Left cardiac atrium (tissue), 4 donors: ENCODE measurements at places on chromosomes 11 and 22. TPM values are rescaled to one million over a fixed set of nuclear protein-coding genes. Genes with fewer than 3 reads are reported as not detected.

OR52A1 gene
- total RNA-seq, result not detected

MUC5AC gene
- not detected for total RNA-seq

OR2AG2 gene
- total RNA-seq, result 0.15 TPM

LARGE2 gene
- 0.32 TPM for total RNA-seq

KRTAP5-7 gene
- total RNA-seq, result not detected

GNAZ gene
- 2.6 TPM for total RNA-seq

CNTF gene
- 1.5 TPM for total RNA-seq

GRCh38 chr11:34644669-34645406 is 23.9 kb downstream of the EHF start:
- DNase-seq, result no peak

- peak; percentile 77 for DNase-seq
Observed at GRCh38 chr11:2151500-2152257, 9.3 kb downstream of the INS start.

DNA sequence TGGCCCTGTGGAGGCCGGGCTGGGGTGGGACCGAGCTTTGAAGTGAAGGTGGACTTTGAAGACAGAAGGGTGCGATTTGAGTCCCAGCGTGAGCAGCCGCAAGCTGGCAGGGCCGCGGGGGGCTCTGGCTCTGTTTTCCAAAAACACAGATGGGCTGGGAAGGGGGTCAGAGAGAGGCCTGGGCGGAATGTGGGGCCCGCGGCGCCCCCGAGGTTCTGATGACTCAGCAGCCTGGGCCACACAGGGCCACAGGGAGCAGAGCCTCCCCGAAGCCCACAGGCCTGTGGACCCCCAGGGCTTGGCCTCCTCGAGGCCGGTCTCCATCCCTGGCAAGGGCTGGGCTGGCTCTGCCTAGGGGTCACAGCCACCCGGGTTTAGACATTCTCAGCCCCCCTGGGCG is 6.1 kb downstream of the INS start:
- no peak for DNase-seq

DNA sequence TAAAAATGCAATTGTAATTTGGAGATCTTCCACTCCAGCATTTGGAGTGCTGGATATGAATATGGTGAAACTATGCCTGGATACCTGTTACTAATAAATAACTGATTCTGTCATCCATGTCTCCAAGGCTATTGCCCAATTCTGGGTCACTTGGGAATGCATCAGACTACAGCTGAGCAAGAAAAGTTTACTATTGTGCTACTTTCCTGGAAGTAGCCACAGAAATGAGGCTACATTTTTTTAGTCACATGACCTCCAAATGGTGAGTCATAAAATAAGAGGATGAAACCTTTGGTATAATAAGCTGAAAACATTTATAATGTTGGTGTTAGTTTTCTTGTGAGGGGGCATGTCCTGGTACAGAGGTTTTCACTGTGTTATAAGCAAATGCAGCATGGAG is 44.4 kb downstream of the DCDC1 start:
- no peak for DNase-seq

DNA sequence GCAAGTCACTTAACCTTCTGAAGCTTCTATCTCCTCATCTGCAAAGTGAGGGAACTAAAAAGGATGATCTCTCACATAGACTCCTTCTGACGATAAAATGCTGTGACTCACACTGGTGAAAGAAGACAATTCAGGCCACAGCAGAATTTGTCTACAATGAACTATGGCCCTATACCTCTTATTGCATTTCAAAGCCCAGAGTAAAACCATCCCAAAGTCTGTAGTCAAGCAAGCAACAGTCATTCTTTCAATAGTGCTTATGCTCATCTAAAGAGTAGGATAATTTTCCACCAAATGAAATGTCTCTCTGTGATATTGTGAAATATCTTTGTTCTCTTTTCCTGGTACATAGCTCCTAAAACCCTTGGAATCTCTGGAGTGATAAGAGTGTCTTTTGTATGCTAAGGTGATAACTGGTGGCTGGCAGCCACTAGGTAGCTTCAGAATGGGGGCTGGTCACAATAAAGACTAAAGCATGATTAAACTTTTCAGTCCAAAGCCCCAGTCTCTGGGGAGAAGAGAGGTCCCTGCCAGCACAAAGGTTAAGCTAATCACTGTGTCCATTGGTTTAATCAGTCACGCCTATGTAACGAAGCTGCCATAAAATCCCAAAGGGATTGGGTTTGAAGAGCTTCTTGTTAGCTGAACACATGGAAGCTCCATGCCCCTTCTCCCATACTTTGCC is 30.8 kb downstream of the SYTL2 start:
- DNase-seq, result no peak

DNA sequence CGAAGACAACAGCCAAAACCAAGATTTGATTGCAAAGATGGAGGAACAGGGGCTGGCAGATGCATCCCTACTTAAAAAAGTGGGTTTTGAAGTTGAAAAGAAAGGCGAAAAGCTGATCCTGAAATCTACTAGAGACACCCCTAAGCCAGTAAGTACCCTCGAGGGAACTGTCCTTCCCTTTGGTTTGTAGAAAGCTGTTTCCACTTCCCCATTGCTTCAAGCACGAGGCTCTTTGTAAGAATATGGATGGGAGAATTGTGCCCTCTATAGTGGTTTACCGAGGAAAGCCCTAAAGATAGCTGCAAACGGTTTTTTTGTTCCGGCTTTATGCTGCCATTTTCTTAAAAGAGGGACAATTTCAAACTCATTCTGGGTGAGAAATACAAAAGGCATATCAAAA is 133.9 kb downstream of the WNT7B start:
- no peak for DNase-seq

- DNase-seq, result no peak
Observed at GRCh38 chr11:27869701-27870100, 169.4 kb upstream of the BDNF start.

DNA sequence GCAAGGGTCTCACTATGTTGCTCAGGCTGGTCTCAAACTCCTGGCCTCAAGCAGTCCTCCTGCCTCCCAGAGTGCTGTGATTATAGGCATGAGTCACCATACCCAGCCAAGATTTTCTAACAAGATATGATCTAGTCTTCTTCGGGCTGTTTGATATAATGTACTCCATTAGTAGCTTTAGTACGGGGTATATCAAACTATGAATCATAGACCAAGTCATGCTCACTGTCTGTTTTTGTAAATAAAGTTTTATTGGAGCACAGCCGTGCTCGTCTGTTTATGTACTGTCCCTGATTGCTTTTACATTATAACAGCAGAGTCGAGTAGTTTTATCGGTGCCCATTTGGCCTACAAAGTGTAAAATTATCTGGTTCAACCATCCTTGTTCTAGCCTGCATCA is 43.9 kb upstream of the GRIK4 start:
- no peak for DNase-seq

GRCh38 chr22:26339755-26340154 is 89.3 kb upstream of the ASPHD2 start:
- DNase-seq, result no peak

GRCh38 chr22:43923191-43923590 is 414 bp upstream of the PNPLA3 start:
- DNase-seq, result no peak

DNA sequence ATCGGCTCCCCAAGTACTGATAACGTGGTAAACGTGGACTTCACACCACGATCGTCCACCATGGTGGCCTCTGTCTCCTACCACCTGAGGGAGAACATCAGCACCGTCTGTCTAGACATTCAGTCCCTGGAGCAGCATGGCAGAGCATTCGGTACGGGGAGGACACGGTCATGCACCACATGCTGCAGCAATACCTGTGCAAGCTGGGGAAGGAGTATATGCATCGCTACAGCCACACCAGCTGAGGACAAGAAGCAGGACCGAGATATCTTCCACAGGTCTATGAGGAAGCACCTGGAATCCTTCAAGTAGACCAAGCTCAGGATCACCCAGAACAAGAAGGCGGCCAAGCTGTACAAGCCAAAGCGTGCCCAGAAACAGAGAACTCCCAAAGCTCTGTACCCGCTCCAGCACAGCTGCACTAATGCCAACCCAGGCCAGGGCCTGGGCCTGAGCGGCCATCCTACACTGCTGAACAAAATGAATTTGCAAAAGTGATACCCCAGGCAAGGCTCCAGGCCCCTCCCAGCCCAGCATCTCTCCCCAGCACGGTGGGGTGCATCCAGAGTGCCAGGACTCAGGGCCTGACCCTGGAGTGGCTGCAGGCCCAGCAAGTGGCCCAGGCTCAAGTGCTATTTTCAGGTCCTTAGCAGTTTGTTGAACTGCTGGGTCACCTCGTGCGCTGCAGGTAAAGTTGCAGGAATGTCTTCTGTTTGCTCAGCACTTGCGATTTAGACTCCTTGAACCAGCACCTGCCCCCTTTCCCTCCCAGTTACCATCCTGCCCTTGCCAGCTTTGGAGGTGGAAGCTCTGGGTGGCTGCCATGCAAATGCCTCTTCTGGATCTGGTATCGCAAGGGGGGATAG is 119.3 kb upstream of the SERPIND1 start:
- no peak for DNase-seq

DNA sequence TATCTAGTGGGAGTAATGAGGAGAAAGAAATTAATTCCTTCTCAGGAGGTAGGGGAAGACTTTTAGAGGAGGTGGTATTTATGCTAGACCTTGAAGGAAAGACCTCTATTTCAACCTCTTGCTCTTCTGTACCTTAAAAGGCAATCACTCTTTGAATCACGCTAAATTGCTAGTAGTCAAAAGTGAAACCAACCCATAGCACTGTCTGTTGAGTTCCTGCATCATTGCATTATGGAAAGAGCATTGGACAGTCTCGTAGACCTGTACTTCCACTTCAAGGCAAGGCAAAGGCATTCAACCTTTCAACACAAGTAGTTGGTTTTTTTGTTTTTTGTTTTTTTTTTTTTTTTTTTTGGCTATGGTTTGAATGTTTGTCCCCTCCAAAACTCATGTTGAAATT is 770.4 kb downstream of the ETS1 start:
- DNase-seq, result no peak

DNA sequence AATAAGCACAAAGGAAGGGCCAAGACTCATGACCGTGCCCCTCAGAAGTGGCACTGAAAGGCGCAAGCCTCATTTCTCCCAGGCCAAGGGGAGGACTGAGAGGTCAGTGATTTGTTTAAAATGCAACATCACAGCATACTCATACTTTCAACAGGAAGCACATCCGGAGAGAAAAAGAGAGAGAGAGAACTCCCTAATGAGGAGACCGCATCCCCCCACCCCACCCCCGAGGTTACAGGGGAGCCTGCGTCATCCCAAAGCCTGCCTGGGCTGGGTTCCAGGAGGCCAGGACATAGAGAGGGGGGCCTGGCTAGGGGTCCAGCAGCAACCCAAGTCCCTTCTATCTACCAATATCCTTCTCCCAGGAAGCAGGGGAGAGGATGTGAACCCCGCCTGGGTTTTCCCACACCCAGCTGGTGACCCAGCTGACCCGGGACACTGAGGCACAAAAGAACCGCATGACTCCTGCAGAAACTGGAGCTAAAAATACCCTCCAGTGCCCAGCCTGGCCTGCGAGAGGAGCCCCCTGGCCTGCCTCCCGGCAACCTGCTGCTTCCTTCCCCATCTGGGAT is 3.8 kb downstream of the CSNK1E start:
- DNase-seq, result peak; percentile 85

GRCh38 chr11:116771935-116772334 is 852 bp downstream of the BUD13 start:
- no peak for DNase-seq

- DNase-seq, result no peak
Observed at GRCh38 chr11:10118865-10119264, 175.2 kb downstream of the SBF2 start.

GRCh38 chr11:129460714-129461113 is 85.1 kb downstream of the BARX2 start:
- no peak for DNase-seq

DNA sequence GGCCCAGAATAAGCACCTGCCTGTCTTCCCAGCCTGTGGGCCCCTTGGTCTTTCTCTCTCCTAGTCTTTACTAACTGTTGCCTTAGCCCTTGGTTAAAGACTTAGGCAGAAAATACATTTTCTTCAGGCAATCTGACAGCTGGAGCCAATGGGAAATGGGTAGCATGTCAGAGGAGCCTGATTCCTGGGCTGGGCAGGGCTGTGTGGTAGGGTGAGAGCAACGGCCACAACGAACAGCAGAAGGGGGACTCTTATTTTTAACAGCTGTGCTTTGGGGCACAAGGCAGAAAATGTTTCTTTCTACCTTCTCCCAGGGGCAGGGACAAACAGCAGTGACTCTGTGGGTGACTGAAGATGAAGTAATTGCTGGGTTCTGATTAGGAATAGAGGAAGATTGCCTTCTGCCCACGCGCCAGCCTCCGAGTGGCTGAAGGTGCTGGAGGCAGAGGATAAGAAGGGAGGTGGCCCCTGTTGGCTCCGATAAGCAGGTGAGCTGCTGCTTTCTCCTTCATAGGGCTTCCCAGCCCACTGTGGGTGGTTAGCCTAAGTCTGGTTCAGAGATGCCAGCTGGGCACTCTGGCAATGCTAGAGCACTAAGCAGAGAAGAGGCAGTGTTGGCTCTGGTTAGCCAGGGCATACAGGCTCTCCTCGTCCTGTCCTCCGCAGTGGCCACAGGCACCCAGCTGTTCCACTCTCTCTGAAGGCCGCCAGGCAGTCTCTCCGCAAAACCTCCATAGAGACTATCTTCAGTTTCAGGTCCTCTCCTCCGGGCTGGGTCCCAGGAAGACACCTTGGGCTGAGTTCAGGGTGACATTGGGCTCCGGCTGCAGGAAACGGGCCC is 1.5 kb downstream of the YPEL4 start:
- DNase-seq, result no peak

GRCh38 chr11:12414611-12415010 is 37.2 kb downstream of the PARVA start:
- no peak for DNase-seq

DNA sequence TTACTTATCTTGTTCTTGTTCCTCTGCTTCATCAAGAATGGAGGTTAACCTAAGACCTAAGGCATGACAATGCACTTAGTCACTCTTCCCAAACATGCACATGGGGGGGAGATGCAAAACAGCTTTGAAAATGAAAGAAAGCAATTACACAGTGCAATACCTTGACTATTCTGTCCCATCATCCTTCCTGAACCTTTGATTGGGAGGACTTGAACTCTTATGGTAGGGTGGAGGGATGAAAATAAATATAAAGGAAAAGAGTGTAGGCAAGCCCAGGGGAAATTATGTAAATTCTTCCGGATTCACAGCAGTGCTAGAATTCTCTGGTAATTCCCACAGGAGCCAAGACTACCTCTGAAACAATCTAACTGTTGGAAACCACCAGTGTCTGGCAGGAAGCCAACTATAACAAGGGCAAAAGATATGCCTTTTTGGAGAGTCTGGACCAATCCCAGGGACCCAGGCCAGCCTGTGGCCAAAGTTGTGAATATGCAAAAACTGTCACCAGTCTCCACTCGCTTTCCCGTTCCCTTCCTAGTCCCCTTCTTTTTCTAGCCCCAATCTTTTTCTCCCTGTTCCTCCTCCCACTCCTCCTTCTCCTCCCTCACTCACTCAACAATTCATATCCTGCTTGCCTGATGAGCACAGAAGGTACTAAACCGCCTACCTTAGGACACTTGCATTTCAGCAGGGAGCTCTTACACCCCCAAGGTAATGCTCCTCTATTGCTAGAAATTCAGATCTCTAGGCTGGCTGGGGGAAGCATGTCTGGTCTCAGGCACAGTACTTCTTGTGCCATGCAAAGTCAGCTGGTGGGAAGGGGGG is 2.5 kb upstream of the RCN1 start:
- peak; percentile 77 for DNase-seq
